ENCODE measurements at places on chromosomes 1 and 21.

DNA sequence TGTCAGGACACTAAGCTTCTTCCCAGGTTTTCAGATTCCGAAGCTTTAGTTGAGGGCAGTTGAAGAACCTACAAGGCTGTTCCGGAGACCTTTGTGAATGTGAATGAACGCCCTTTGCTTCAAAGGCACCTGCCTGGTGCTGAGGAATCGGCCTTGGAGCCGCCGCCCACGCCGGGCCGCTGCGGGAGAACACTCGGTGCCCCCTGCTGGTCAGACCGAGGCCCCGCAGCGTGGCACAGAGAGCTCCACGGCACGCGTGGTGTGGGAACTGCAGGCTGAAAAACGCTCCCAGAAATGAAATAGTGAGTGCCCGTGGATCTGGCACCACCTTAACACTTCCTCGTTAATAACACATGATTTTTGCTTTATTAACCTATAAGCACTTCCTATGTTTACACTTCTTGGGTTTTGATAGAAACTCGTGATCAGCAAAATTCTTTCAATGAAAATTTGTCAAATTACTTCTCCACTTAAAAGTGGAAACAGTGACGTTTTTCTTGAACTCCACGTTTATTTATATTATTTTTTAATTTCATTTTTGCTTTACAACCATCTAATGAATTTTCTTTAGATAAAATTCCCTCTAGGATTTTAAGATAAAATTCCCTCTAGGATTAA, 460.6 kb downstream of the DSCAM start:
- peak; percentile 1 for DNase-seq

DNA sequence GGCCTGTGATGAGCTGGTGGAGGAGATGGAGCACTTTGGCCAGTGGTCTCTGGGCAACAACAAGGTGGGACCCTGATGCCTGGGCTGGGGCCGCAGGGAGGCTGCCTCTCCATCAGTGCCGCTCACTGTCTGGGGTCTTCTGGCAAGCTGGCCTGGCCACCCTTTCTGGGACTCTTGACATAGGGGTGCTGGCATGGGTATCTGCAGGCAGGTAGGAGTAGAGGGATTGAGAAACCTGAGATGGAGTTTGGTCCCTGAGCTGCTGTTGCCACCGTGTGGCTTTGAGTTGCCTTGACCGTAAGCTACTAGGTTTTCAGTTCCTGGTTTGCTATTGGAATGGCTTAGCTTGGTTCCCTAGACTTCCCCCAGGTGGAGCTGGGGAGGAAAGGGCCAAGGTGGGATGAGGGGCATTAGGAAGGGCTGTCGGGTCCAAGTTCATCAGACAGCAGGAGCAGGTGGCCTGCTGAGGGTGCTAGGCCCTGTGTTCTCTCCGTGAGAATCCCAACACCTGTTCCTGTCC, 13.2 kb upstream of the MFN2 start:
- DNase-seq = peak; percentile 21

GRCh38 chr1:206933333-206933945, 11.7 kb upstream of the FCMR start:
- DNase-seq = no peak

- peak; percentile 77 for DNase-seq
These were observed 261.8 kb downstream of the FOXD2 start for GRCh38 chr1:47699492-47700235.

- peak; percentile 6 for DNase-seq
These were observed 175.8 kb upstream of the SPAG17 start for GRCh38 chr1:118360817-118361216.

DNA sequence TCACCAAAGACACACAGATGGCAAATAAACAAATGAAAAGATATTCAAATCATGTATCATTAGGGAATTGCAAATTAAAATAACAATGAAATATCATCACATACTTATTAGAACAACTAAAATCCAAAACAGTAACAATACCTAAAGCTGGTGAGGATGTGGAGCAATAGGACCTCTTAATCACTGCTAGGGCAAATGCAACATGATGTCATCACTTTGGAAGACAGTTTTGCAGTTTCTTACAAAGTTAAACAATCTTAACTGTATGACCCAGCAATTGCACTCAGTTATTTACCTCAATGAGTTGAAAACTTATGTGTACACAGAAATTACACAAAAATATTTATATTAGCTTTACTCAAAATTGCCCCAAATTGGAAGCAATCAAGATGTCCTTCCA, 47.3 kb downstream of the SELENOF start:
- peak; percentile 91 for DNase-seq

- no peak for DNase-seq
These were observed 9.5 kb downstream of the WNT4 start for GRCh38 chr1:22133247-22133930.

DNA sequence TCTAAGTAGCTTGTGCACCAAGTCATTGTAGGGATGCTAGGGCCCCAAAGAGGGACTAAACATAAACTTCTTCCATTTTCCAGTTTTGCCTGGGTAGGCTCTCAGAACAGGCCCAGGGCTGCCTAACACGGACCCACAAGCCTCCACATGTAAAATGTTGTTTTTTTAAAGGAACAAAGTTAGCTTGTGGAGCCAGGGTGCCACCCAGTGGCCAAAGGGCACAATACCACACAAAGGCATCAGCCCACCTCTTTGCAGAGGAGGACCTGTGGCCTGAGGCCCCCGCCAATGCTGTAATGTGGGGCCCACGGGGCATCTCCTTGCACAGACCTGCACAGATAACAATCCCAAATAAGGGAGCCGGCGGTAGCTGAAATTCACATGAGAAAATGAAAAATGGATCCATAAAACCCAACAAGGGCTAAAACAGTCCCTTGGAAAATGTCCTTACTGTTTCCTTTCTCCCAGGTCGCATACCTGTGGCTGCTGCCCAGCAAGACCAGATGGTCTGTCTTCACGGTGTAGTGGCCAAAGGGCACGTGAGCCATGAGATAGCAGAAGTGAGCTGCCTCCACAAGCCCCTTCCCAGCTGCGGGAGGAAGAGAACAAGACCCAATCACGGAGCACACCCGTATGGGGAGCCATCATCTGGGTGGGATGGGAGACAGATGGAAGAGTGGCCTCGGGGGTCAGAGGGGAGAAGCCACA, 23.8 kb downstream of the SEC16B start:
- DNase-seq = peak; percentile 62
